SJCRH30 (cell line): ENCODE measurements at places on chromosomes 7 and 10. TPM values are rescaled to one million over a fixed set of nuclear protein-coding genes. Genes with fewer than 3 reads are reported as not detected.
A peak's percentile ranks its signal among the peaks of the same experiment; 100 is the strongest.

Gene FGFR2
- 44.8 and 45.9 TPM in 2 replicates for total RNA-seq

Gene PRSS2
- total RNA-seq: not detected in 2 replicates

Gene DDC
- total RNA-seq: not detected in 2 replicates

Gene SPDYE2B
- total RNA-seq: not detected in 2 replicates

Gene PDE1C
- 0.02 TPM in 1 of 2 replicates, not detected in the other for total RNA-seq

- H3K4me3 ChIP-seq: no peak overlapping the region
- no peaks in the 10 kb centered on the region for H3K27me3 ChIP-seq
- H3K4me1 ChIP-seq: peaks cover 50% of the 10 kb centered on the region
- no peak overlapping the region for H3K27ac ChIP-seq
- DNase-seq: peak; percentile 39
- no peaks in the 10 kb centered on the region for H3K36me3 ChIP-seq
Observed at GRCh38 chr10:118948786-118949185, 80.7 kb upstream of the NANOS1 start.

DNA sequence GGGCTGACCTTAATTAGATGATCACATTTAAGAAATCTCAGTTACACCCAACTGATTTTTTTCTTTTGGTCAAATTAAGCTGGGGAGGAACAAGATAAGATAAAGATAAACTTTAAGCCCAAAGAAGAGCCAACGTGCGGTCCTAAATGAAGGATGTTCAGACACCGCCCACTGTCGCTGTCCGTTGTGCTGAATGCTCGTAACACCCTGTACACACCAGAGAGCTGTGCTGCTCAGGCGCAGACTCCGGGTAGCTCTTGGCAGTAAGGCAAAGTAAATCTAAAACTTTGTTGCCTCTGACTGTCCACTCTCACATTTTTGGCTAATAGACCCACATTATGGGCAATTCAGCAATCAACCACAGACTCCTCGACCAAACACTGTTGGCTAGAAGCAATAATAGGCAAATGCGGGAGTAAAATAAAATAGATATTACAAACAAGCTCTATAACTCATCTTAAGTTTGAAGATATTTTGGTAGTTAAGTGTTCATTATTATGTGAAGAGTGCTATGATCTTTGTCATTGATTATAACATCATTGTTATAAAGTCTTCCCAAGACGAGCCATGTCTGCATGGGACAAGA lies 57.1 kb downstream of the PLPP4 start:
- no peak overlapping the region for H3K27ac ChIP-seq
- H3K36me3 ChIP-seq: no peaks in the 10 kb centered on the region
- no peak overlapping the region for H3K4me3 ChIP-seq
- peak; percentile 84 for DNase-seq
- H3K27me3 ChIP-seq: no peaks in the 10 kb centered on the region
